ENCODE measurements at places on chromosomes 1 and 21.

GRCh38 chr1:7572654-7573152 lies 198.4 kb upstream of the VAMP3 start:
- DNase-seq = no peak

DNA sequence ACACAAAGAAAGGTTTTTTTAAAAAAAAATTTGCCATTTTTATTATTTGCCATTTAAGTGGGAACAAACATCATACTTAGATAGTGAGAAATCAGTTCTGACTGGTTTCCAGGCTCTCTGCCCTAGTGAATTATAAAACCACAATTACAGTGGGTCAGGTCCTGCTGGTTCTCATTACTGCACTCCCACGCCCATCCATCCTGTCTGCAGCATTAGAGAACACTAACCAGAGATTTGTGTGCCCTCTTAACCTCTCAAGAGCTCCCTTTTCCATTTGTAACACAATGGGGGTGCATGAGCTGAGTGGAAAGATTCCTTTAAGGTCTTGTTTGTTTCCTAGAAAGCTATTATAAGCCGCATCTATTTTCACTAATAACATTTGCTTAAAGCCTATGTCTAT lies 489.3 kb downstream of the AMY1C start:
- DNase-seq = no peak

DNA sequence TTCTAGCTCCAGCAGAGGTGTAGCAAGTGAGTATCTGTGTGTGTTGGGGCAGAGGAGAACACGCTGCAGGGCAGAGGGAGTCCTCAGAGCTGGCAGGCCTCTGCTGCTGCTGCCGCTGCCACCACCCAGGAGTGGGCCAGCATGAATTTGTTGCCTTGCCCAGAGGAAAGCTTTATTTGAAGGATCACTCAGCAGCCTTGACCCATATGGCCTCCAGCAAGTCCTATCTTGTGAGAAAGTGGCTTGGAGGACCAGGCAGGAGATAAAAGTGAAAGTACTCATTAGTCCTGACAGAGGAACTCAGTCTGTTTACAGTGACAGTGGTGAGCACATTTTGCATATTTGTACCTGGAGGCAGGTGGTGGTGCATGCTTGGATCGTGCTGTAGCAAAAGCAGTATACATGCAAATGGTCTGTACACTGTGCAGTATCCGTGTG lies 3.1 kb downstream of the TRAF5 start:
- DNase-seq = no peak

GRCh38 chr1:27658951-27659496 lies 13.0 kb downstream of the IFI6 start:
- DNase-seq = peak; percentile 45

DNA sequence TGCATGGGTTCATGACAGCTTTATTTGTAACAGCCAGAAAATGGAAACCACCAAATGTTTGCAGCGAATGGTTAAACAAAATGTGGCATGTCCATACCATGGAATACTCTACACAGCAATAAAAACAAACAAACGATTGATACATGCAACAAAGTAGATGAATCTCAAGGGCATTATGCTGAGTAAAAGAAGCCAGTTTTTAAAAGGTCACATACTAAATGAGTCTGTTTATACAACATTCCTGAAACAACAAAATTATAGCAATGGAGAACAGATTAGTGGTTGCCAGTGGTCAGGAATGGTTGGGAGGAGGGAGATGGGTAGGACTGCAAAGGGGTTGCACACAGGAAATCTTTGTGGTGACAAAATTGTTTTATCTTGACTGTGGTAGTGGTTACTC lies 202.4 kb upstream of the UBE2U start:
- no peak for DNase-seq

DNA sequence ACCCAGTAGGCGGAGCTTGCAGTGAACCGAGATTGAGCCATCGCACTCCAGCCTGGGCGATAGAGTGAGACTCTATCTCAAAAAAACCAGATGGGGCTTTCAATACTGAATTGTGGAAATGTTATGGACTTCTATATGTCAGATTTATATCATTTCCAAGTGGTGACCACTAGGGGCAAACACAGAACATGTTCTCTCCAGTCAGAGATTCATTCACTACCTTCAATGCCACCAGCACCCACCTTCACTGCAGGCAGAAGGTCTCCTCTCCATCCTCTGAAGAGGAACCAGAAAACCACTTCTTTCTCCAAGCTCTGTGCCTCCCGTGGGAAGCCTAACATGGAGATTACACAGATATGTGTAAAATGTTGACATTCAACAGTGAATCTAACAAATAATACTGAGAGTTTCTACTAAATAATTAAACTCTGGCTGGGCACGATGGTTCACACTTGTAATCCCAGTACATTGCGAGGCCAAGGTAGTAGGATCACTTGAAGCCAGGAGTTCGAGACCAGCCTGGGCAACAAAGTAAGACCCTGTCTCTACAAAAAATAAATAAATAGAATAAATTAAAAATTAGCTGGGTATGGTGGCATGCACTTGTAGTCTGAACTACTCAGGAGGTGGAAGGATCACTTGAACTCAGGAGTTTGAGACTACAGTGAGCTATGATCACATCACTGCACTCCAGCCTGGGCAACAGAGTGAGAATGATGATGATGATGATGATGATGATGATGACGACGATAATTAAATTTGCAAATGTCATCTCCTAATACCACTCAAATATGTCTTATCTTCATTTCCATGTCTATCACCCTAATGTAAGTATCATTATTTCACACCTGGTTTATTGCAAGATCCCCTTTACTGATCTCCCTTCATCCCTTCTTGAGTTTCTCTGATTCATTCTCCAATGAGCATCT lies 151.1 kb downstream of the ZNF281 start:
- DNase-seq = peak; percentile 4
